Astrocyte (in vitro differentiated cells and primary cell): ENCODE measurements at places on chromosomes 12 and 14. TPM values are rescaled to one million over a fixed set of nuclear protein-coding genes. Genes with fewer than 3 reads are reported as not detected.

The CRIP1 gene
- 21.3 and 29.5 TPM in 2 replicates for total RNA-seq

The PDZRN4 gene
- total RNA-seq = not detected in 2 replicates

The GDF3 gene
- total RNA-seq = not detected in 2 replicates

The PLCZ1 gene
- not detected in 2 replicates for total RNA-seq

The TAC3 gene
- total RNA-seq = 1.3 and 2.5 TPM in 2 replicates

DNA sequence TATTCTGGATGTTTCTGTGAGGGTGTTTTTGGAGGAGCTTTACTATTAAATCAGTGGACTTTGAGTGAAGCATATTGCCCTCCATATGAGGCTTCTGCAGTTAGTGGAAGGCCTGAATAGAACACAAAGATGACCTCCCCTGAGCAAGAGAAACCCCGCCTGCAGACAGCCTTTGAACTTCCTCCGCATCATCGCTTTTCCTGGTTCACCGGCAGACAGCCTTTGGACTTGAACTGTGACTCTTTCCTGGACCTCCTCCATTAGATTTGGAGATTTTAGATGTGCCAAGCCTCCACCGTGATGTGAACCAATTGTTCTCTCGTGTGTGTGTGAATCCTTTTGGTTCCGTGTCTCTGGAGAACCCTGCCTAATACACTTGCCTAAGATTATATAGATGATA is 208.4 kb downstream of the EFCAB11 start:
- no peaks in the 10 kb centered on the region for H3K27me3 ChIP-seq
- no peak overlapping the region for H3K27ac ChIP-seq
- no peaks in the 10 kb centered on the region for H3K36me3 ChIP-seq

- no peaks in the 10 kb centered on the region for H3K27me3 ChIP-seq
- no peaks in the 10 kb centered on the region for H3K36me3 ChIP-seq
- DNase-seq = no peak
Observed at GRCh38 chr14:42854061-42854460, 1247.4 kb downstream of the LRFN5 start.

- H3K27me3 ChIP-seq = no peaks in the 10 kb centered on the region
- H3K36me3 ChIP-seq = no peaks in the 10 kb centered on the region
- no peak overlapping the region for H3K27ac ChIP-seq
- H3K4me3 ChIP-seq = no peak overlapping the region
- no peak for DNase-seq
- no peaks in the 10 kb centered on the region for H3K4me1 ChIP-seq
Observed at GRCh38 chr14:77355811-77356210, 21.1 kb downstream of the TMED8 start.

DNA sequence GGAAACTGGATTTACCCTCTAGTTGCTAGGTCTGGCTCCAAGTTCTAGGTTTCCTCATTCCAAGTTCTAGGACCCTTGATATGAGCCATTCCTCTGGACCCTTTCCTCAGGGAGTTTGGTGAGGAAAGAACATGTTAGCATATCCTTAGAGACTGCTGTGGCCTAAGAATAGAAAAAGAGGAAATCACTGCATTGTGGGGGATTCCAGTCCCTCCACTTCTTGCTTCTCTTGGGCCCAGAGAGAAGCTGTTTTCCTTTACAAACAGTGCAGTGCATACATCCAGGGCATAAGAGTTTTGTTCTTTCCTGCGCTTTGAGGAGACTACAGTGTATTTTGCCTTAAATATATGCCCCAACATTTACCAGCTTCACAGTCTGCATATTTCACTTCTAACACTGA is 59.0 kb downstream of the LLPH start:
- H3K36me3 ChIP-seq = no peaks in the 10 kb centered on the region
- peaks cover 8% of the 10 kb centered on the region for H3K27me3 ChIP-seq
- no peak overlapping the region for H3K4me3 ChIP-seq
